ENCODE measurements at places on chromosomes 11 and 22.

DNA sequence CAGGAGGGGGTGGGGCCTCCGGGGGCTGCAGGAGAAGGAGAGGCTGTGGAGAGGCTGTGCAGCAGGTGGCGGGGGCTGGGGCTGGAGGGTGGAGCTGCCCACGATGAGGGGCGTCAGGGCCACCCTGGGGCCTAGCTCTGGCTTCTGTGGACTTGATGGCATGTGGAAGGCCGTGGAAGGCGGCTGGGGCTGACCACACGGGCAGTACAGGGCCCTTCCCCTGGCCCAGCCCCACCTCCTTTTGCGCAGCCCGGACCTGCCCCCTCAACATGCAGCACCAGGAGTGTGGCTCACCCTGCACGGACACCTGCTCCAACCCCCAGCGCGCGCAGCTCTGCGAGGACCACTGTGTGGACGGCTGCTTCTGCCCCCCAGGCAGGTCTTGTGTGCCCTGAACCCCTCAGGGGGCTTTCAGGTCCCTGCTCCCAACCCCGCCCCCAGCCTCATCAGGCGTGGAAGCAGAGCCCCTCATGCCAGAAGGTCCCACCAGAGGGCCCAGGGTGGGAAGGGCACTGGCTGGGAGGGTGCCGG, 6.1 kb downstream of the MUC5B start:
- DNase-seq, result no peak

- DNase-seq, result no peak
These were observed 30.6 kb downstream of the AAMDC start for GRCh38 chr11:77851503-77851902.

- no peak for DNase-seq
These were observed 30.1 kb upstream of the RASD2 start for GRCh38 chr22:35510481-35510934.

GRCh38 chr22:44202261-44202789, 21.6 kb downstream of the PARVG start:
- DNase-seq, result no peak

GRCh38 chr11:111718436-111718835, 47.8 kb downstream of the PPP2R1B start:
- DNase-seq, result no peak

- DNase-seq, result no peak
These were observed 3.4 kb downstream of the NLRP6 start for GRCh38 chr11:281486-282161.

GRCh38 chr22:32411402-32411801, 645 bp downstream of the RTCB start:
- no peak for DNase-seq

DNA sequence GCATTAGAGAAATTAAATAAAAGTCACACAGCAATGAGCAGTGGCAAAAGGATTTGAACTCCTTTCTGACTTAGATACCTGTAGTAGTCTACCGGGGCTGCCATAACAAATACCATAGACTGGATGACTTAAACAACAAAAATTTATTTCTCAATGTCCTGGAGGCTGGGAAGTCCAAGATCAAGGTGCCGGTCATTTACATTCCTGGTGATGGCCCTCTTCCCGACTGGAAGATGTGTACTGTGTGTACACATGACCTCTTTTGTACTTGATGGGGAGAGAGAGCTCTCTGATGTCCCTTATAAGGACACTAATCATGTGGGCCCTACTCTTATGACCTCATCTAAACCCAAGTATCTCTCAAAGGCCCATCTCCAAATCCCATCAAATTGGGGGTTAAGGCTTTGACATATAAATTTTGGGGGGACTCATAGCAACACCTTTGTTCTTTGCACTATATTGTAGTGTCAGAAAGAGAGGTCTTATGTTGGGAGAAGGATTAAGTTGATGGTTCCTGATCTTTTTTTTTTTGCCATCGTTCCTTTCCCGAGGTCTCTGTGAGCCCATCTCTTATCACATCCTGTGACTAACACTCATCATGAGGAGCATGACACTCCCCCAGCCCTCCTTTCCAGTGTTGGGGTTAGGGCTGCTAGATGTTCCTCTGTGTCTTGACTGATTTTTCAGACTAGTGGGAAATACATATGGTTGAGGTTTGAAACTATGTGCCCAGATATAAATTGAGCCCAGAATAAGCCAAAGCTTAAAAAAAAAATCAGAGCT, 104.3 kb downstream of the TRAF6 start:
- no peak for DNase-seq
